ENCODE measurements at places on chromosomes 2 and 18. TPM values are rescaled to one million over a fixed set of nuclear protein-coding genes. Genes with fewer than 3 reads are reported as not detected.

DNA sequence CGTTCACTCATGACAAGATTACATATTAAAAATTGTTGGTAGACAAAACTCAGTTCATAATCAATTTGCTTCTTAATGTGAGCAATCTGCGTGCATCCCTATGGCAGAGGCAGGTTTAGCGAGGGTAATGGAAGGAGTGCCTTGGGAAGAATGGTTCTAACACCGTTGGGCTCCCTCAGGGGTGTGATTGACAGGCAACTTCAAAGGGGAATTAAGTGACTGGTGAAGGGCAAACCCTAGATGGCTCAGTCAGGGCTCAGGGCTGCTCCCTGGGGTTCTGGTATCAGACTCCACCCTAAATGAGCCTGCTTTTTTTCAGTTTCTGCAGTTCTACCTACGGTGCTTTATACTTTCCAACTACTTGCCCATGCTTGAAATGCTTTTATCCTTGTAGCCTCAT is 419.5 kb upstream of the CELF4 start:
- no peaks in the 10 kb centered on the region for H3K36me3 ChIP-seq
- no peak overlapping the region for H3K4me3 ChIP-seq
- H3K4me1 ChIP-seq: no peaks in the 10 kb centered on the region
- DNase-seq: no peak

The TDRD15 gene
- total RNA-seq: 0.28 TPM

- H3K36me3 ChIP-seq: no peaks in the 10 kb centered on the region
- no peak overlapping the region for H3K27ac ChIP-seq
- H3K27me3 ChIP-seq: no peaks in the 10 kb centered on the region
- DNase-seq: no peak
- H3K4me3 ChIP-seq: no peak overlapping the region
- H3K4me1 ChIP-seq: no peaks in the 10 kb centered on the region
Measured at GRCh38 chr2:85868822-85869221, 20.0 kb downstream of the ST3GAL5 start.

DNA sequence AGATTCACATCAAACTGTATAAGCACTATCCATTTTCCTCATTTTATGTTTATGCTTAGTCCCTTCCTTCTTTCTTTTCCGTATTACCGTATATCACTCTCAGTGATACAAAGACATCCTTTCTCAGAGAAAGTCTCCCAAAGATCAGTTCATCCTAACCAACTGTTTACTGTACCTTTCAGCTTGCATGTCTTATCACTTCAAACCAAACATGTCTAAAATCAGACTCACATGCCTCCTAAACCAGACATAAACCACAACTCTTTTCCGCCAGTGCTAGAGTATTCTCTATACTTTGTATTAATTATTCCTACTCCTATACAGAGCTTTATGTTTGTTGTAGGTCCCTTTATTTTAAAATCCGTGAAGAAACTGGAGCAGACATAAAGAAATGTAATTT is 41.5 kb downstream of the KCMF1 start:
- H3K27ac ChIP-seq: no peak overlapping the region
- no peak overlapping the region for H3K4me3 ChIP-seq
- H3K36me3 ChIP-seq: no peaks in the 10 kb centered on the region

DNA sequence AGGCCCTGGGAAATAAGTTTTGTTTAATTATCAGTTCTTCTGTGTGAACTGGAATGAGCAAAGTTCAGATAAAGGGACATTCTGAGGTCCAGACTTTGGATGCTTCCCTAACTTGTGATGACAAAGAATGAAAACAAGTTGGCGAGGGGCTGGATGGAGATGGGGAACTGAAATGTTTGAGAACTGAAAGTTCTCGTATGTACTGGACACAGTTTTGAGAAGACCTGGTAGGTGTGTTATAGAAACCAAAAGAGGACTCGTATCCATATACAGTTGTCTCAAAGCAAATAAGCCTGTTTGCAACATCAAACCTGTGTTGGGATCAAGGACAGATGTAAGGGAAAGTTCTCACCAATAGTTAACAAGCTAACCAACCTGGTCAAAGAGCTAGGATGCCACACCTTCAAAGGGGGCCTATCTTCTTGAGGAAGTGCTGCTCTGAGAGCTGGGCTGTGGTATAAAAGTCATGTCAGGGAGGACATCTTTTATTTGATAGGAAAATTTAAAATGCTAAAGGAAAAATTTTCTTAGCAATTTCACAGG is at the start of gene UPP2:
Gene UPP2, plus strand, starts transcription at position 493 of the 543 bp plus-strand sequence. CDS start 188 bp downstream, outside the sequence.
- no peaks in the 10 kb centered on the region for H3K27me3 ChIP-seq
- no peak for DNase-seq
- no peaks in the 10 kb centered on the region for H3K4me1 ChIP-seq
- H3K27ac ChIP-seq: no peak within 1 kb of the TSS
- no peak within 1 kb of the TSS for H3K4me3 ChIP-seq

DNA sequence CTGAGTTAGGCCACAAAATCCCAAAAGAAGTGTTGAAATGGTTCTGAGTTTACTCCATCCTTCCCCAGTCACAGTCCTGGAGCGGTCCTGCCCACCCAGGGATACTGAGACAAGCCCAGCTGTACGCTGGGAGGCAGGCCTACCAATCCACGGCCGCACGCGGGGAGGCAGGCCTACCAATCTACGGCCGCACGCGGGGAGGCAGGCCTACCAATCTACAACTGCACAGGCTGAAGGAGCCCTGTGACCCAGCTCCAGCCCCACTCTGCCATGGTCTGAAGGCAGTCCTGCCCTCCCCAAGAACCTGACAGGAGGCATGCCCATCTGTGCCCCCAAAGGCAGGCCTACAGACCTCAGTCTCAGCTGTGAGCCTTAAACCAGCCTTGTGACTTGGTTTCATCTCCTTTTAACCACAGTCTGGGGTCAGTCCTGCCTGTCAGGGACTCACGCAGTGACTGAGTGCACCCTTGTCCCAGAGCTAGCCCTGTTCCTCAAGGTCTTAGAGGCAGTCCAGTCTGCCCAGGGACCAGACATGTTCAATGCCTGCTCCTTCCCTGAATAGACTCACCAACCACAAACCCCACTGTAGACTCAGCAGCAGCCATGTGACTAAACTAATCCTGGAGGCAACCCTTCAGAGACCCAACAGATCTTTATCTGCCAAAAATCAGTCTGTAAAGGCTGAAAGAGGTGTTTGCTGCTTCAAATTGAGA is 36.8 kb downstream of the GPC1 start:
- DNase-seq: no peak
- H3K36me3 ChIP-seq: no peaks in the 10 kb centered on the region
- no peak overlapping the region for H3K4me3 ChIP-seq
- H3K27ac ChIP-seq: no peak overlapping the region
- no peaks in the 10 kb centered on the region for H3K4me1 ChIP-seq
- no peaks in the 10 kb centered on the region for H3K27me3 ChIP-seq
